ENCODE measurements at places on chromosomes 5 and 9. TPM values are rescaled to one million over a fixed set of nuclear protein-coding genes. Genes with fewer than 3 reads are reported as not detected.

The CAVIN4 gene
- 0.29 TPM for total RNA-seq

The MEIKIN gene
- not detected for total RNA-seq

The MYMK gene
- not detected for total RNA-seq

The TMEM215 gene
- not detected for total RNA-seq

The LCN1 gene
- not detected for total RNA-seq

The PCDHB15 gene
- total RNA-seq = 1.1 TPM

The LCN9 gene
- total RNA-seq = not detected

The EGR1 gene
- total RNA-seq = 37.5 TPM

The TXN gene
- total RNA-seq = 170 TPM

The SOX30 gene
- not detected for total RNA-seq

The SLC6A3 gene
- not detected for total RNA-seq

The IL6ST gene
- 53.6 TPM for total RNA-seq

The GLDC gene
- total RNA-seq = 0.42 TPM

The PDE6A gene
- 0.49 TPM for total RNA-seq

DNA sequence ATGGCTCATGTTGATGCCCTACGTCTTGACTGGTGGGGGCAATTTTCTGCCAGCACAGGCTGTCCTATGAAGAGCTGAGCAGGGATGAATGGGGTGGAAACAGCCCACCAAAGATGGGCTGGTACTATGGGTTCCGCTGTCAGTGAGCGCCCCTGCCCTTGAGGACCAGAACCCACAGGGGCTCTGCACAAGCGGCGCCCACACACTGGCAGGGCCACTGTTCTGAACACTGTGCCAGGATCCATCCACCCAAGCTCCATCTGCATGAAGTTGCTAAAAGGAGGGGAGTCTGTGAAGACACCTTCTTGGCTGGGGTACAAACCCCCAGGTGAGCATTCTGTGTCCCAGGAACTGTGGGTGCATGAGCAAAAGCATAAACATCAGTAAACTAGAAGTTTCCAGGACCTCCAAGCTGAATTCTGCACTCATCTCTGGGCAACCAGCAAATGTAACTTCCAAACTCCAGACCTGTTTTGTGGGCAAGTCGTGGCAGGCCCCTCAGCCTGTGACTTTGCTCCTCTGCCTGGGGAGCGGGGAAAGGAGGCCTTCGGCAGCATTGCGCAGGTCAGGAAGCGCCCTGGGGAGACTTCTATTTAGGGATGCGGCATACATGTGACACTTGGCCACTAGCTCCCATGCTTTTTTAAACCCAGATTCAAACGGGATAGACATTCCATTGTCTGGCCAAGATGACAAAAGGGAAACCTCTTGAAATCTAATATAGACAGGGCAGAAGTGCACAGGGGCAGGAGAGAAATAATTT lies 48.9 kb downstream of the PTPN3 start:
- DNase-seq = peak; percentile 91

- DNase-seq = peak; percentile 74
Observed at GRCh38 chr9:128706045-128706444, 3.7 kb downstream of the PKN3 start.

- DNase-seq = no peak
Observed at GRCh38 chr5:180739271-180739670, 587 bp downstream of the OR2Y1 start.

GRCh38 chr9:133994353-133995011 lies 2.4 kb upstream of the VAV2 start:
- peak; percentile 94 for DNase-seq

DNA sequence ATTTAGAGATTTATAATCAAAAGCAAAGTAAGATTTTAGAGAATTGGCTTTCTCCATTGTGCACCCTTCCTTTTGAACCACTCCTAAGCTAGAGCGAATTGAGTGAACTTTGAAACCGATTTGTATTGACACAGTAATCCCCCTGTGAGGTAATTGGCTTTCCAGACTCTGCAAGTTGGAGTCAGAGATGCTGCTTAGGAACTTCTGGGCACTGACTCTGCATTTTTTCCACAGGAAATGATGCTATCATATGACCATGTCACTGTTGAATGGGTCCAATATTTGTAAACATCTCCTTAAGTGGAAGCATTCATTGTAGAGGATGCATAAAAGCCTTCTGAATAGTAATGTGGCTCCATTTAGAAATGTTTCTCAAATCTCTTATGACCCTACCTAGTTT lies 394.4 kb upstream of the ZNF608 start:
- DNase-seq = peak; percentile 17

GRCh38 chr9:137866226-137867141 lies 11.1 kb upstream of the CACNA1B start:
- DNase-seq = no peak

GRCh38 chr5:133754575-133755169 lies 142.3 kb upstream of the FSTL4 start:
- DNase-seq = no peak

DNA sequence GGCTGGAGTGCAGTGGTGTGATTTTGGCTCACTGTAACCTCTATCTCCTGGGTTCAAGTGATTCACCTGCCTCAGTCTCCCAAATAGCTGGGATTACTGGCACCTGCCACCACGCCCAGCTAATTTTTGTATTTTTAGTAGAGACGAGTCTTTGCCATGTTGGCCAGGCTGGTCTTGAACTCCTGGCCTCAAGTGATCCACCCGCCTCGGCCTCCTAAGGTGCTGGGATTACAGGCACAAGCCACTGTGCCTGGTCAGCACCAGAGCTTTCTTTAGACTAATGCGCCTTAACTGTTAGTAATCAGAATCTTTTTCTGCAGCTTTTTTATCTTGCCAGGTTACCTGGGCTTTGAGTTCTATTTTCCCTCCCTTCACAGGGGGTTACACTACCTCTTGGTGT lies 18.4 kb downstream of the PTGS1 start:
- DNase-seq = peak; percentile 28

- no peak for DNase-seq
Observed at GRCh38 chr5:26388976-26389375, 649.4 kb downstream of the CDH9 start.

- no peak for DNase-seq
Observed at GRCh38 chr5:125175348-125176004, 429.0 kb upstream of the ZNF608 start.

- no peak for DNase-seq
Observed at GRCh38 chr9:38026021-38026809, 42.8 kb downstream of the SHB start.

GRCh38 chr5:32163785-32164184 lies 10.3 kb downstream of the GOLPH3 start:
- no peak for DNase-seq

GRCh38 chr5:154403234-154403633 lies 42.6 kb upstream of the SAP30L start:
- DNase-seq = peak; percentile 40

DNA sequence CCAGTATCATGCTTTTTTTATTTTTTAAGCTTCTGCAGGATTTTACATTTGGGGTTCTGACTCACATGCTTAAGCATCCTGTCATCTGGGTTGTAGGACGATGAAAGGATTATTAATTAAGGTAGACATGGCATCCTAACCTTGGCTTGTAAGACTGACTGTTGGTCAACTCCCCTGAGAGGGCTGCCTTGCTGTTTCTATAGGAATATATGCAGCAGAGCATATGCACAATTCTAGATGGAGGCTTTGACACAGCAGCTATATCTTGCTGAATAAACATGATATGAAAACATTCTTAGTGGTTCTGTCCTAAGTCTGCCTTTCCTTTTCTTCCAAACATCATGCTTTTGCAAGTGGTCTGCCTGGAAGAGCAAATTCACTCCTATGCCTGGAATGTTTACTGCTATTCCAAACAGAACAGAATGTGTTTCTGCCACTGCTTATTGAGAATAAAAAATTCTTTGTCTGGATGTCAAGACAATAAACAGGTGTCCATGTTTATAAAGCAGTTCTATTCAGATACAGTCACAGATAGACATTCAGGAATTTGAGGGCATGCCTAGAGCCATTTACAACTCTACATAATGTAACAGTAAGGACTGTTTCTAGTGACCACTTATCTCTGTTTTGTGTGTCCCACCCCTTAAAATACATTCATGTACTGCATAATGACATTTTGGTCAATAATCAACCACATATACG lies 166.2 kb upstream of the PPP2R2B start:
- DNase-seq = no peak

- no peak for DNase-seq
Observed at GRCh38 chr5:173178369-173178910, 34.1 kb downstream of the BNIP1 start.

GRCh38 chr5:19577882-19578281 lies 410.1 kb downstream of the CDH18 start:
- no peak for DNase-seq

GRCh38 chr9:92950359-92950955 lies 3.1 kb downstream of the FGD3 start:
- no peak for DNase-seq

DNA sequence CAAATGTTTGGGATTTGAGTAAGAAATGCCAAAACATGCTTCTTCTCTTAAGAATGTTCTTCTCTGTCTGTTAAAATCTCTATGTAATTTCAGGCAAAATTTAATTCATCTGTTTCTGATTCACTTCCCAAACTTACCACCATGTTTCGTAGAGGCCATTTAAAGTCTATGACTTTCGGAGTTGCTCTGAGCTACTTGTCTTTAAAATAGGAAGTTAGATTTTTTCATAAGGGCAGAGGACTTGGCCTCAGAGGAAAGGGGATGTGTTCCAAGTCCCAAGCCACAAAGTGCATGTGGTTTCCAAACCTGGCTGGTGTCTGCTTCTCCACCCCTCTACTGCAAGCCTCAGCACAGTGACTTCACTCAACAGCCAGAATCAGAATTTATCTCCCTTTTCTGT lies 111.3 kb upstream of the ADRA1B start:
- no peak for DNase-seq

DNA sequence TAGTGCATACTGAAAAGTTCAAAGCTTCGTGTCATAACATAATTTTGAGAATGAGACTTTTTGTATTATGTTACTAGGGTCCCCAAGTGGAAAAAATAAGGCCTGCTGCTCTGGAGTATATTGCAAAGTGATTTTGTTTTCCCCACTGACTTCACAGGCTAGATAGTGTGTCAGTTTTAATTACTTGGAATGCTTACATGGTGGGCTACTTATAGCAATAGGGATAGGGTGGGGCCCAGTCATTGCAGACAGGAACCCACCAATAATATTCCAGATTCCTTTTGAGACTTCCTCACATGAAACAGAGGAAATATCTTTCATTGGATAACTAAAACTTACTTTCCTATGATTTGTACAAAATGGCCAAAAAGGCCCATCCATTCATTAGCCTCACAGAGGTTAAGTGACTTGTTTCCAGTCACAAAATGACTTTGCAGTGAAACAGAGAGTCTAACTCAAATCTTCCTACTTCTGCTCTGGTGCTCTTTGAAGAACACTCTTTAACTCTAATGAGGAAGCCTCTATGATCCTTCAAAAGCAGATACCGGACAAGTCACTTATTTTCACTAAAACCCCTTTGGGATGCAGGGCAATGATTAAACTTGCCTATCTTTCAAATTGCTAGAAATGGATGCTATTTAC lies 16.2 kb upstream of the MEF2C start:
- no peak for DNase-seq

- no peak for DNase-seq
Observed at GRCh38 chr9:38015906-38016305, 53.1 kb downstream of the SHB start.

- DNase-seq = no peak
Observed at GRCh38 chr9:76680716-76681425, 83.4 kb upstream of the PCA3 start.

DNA sequence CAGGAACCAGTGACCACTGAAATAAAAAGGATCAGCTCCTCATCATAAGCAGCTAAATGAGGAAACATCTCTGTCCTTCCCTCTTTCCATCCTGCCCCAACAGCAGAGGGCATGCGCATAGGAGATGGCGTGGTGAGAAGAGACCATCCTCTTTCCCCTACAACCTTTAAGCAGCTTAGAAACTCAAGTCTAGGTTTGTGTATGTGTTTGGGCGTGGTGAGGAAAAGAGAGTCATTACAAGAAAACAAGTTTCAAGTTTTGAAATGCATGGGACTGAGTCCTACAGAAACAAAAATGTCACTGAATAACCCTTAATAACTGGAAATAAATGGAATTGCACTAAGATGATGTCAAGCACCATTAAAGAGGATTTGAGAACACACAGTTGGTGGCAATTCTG lies 96.4 kb upstream of the IL12B start:
- DNase-seq = no peak

- peak; percentile 29 for DNase-seq
Observed at GRCh38 chr5:157076558-157076957, 17.6 kb upstream of the HAVCR1 start.

DNA sequence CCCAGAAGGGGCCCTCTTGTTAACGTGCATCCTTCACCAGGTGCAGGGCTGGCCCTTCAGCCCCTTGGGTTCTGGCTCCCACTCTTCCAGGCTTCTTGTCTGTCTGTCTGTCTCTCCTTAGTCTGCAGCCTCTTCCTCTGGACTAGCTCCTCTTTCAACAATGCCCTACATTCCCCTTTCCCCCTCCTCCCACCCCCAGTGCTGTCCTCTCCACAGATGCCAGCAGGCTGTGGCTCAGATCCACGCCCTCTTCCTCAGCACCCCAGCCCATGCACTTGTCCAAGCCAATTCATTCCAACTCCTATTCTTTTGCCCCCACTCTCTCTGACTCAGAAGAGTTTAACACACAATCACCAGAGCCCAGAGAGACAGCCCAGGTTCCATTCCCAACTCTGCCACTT lies 45.2 kb upstream of the ALDH1B1 start:
- peak; percentile 29 for DNase-seq

- DNase-seq = peak; percentile 85
Observed at GRCh38 chr9:34375901-34376595, 650 bp downstream of the MYORG start.

GRCh38 chr5:852431-853401 lies 1.9 kb upstream of the ZDHHC11 start:
- DNase-seq = no peak

GRCh38 chr5:39173069-39173468 lies 46.3 kb downstream of the FYB1 start:
- no peak for DNase-seq

All from lower leg skin (tissue), 4 donors.